ENCODE measurements at places on chromosomes 5 and 9.

- DNase-seq, result peak; percentile 77
Measured at GRCh38 chr9:37464426-37465248, 613 bp downstream of the ZBTB5 start.

GRCh38 chr5:78416677-78417425 is 56.4 kb downstream of the SCAMP1 start:
- no peak for DNase-seq

- DNase-seq, result no peak
Measured at GRCh38 chr9:79644601-79645000, 72.8 kb downstream of the TLE4 start.

GRCh38 chr9:100623969-100624368 is 46.1 kb downstream of the CAVIN4 start:
- no peak for DNase-seq

DNA sequence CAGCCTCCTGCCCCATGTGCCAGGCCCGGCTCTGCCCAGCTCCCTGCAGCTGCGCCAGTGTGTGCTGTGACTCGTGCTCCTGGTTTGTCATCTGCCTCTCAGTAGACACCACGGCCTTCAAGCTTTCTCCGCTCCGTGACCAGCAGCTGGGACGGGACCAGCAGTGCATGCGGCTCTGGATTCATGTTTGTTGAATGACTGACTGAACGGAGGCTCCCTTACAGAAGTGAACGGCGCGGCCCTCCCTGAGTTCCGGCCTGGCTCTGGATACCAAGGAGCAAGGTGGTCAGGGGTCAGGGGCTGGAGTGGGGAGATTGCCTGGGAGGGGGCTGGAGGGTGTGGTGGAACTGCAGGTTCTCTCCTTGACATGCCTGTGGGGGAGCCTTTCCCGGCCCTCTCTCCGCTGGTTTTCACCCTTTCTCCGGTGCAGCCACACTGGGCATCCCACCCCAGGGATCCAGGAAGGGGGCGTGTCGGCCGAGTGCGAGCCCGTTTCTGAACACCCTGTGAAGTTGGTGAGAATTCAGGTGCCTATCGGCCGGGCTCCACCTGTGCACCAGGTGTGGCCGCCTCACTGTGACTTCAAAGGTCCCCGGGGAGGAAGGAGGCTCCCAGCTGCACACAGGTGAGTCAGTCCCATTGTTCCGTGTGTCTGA is 11.1 kb upstream of the CEP72 start:
- DNase-seq, result no peak

- DNase-seq, result no peak
Measured at GRCh38 chr9:98067184-98067583, 10.7 kb downstream of the NANS start.

DNA sequence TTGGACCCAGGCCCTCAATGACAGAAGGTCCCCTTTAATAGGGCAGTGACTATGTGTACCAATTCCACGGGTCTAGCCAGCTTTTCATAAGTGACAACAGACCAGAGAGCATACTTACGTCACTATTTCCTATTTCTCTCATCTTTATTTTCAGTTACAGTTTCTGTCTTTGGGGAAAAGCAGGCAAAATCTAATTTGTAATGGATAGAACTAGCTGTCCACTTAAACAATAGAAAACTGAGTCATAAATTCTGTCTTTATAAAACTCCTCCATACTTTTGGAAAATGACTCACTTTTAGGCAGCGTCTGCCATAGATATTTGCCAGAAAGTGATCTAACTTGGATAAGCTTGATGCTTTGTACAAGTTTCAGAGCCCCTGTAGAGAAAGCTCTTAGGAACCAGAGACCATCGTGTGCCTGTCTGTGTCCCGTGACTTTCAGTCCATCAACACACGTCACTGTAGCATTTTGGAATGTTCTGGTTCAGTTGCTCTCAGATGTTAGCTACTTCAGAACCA is 101.9 kb downstream of the F2RL2 start:
- DNase-seq, result peak; percentile 95

DNA sequence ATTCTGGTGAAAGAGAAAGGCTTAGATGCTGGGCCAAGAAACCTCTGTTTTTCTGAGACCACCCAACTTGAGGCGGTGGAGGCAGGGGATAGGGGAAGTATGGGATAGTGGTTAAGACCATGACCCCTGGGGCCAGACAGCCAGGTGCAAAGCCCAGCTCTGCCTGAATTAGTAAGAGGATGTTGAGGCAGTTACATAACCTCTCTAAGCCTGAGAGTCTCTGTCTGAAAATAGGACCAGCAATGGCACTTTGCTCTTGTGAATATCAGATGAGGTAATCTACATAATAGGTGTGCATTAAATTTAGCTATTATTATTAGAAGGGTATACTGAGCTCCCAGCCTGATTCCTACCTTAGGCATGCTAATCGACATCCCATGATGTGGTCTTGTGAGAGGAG is 68.2 kb downstream of the DOCK2 start:
- no peak for DNase-seq

GRCh38 chr9:111599955-111600343 is 502 bp upstream of the PTGR1 start:
- DNase-seq, result no peak

DNA sequence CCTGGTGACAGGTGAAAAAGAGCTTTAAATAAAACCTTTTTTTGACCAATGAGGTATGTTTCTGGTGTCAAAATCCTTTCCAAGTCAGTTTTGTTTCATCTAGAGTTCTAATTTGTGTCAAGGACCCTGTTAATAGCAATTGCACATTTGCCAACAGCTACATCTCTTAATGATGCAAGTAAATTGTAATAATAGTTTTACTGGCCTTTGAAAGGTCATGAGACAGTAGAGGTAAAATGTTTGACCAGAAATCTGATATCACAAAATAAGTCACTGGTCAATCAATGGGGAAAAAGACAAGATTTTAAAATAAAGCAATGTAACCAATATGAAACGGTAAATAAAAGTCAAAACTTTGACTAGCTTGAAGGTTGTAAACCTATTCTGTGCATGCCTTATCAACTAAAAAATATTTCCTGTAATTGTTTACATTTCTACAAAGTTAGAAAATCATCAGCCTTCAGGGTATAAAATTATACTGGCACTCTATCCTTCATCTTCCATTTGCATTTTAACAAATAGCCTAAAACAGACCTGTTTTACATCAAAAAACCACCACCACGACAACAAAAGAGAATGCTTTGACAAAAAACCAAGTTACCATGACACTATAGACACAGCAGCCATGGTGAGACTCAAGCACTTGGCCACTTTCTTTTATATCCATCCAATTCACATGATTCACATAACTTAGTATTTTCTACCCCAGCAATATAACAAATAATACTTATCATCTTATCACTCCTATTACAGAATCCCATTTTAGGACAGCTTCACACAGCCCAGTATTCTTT is 3.0 kb downstream of the NADK2 start:
- DNase-seq, result no peak
